ENCODE measurements at places on chromosomes 1 and 21.

- no peak for DNase-seq
Measured at GRCh38 chr21:18245464-18245967, 883 bp downstream of the CHODL start.

GRCh38 chr1:33338440-33339211 is 17.7 kb upstream of the A3GALT2 start:
- peak; percentile 54 for DNase-seq

- no peak for DNase-seq
Measured at GRCh38 chr1:6140413-6140812, 39.7 kb downstream of the CHD5 start.

GRCh38 chr1:119330466-119331189 is 38.0 kb upstream of the HAO2 start:
- peak; percentile 26 for DNase-seq

- no peak for DNase-seq
Measured at GRCh38 chr1:160544647-160545046, 21.6 kb upstream of the SLAMF6 start.

GRCh38 chr21:29349702-29350101 is 51.0 kb downstream of the BACH1 start:
- no peak for DNase-seq

DNA sequence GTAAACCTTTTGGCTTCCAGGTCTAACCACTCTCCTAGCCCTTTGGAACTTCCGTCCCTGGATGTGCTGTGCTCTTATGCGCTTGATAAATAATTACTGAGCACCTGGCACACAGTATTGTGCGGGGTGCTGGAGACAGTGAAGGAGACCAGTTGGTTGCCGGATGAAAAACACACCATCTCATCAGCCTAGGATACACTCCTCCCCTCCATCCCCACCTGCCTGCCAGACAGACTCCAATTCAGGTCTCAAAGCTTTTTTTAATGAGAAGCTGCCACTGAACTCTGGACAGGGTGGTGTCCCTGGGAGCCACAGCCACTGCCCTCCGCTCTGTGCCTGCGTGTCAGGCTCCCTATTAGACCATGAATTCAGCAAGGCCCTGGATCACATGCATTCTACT is 9.2 kb downstream of the GNB1 start:
- no peak for DNase-seq

DNA sequence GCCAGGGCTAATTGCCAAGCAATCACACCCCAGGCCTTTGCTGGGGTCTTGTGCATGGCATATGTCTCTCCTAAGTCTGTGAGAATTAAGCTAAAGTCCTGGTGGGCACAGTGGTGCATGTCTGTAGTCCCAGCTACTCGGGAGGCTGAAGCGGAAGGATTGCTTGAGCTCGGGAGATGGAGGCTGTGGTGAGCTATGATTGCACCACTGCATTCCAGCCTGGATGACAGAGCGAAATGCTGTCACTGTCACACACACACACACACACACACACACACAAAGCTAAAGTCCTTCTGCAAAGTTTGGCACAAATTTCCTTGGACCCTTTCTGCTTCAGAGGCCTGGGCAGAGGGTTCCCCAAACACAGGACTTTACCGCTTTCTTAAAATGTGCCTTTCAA is 31.3 kb upstream of the DNAJC11 start:
- DNase-seq, result peak; percentile 27
